T-helper 2 cell treated with Interferon-gamma antibody and Interleukin-4, amounts not matched to agents 100 ng/mL and 5 ng/mL, for 36 hours (primary cell): ENCODE measurements at places on chromosomes 2 and 18. TPM values are rescaled to one million over a fixed set of nuclear protein-coding genes. Genes with fewer than 3 reads are reported as not detected.

Gene NPPC
- not detected in 2 replicates for total RNA-seq

Gene TXNDC2
- not detected in 2 replicates for total RNA-seq

Gene GPAT2
- 12.9 and 13.0 TPM in 2 replicates for total RNA-seq

Gene IL36G
- not detected in 2 replicates for total RNA-seq

Gene TUBA3D
- not detected in 2 replicates for total RNA-seq

Gene HOXD3
- total RNA-seq: not detected in 2 replicates

Gene DSC3
- not detected in 2 replicates for total RNA-seq

Gene TUBB8B
- total RNA-seq: not detected in 2 replicates

Gene CXCR4
- 94.2 and 97.6 TPM in 2 replicates for total RNA-seq

Gene CRYGD
- total RNA-seq: not detected in 2 replicates

Gene CPLX4
- not detected in 2 replicates for total RNA-seq
